ENCODE measurements at places on chromosomes 7 and 10.

DNA sequence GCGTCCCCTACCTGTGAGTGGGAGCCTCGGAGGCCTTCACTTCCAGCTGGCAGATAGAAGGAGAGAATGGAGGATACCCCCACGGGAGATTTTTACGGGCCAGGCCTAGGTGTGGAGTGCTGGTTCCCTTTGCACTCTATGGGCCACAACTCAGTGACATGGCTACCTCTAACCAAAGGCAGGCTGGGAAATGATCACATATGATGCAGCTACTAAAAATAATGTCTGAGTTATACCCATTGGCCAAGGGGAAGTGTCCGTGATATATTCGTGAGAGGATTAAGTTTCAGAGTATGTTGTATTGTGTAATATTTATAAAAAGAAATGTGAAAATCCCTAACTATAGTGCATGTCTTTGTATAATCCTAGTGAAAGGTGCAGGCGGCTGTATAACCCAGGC, 13.5 kb upstream of the HIPK2 start:
- no peak for DNase-seq

DNA sequence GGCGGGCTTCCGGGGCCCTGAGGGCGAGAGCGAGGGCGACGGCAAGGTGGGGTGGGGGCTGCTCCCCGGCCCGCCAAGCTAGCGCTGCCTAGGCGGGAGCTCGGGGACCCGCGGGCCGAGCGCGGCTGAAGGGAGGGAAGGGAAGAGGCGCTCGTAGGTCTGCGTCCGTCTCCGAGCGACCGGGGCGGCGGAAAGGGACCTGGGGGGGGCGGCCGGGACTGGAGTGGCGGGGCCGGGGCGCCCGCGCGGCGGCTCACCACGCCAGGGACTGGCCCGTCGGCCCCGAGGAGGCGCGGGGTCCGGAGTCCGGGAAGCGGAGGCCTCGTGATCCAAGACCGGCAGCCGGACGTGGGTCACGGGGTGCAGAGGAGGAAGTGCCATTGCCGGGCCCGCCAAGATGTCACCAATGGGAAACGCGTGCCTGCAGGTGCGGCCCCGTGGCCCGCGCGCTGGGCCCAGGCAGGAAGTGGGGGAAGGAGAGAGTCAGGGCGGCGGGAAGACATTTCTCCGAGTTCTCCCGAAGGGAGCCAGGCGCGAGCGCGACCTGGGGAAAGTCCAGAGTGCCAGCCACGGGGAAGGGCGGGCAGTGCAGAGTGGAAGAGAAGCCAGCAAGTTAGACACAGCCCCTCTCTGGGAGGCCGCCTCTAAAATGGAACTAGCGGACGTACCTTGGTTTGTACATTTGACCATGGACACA, 11.9 kb downstream of the HNRNPF start:
- no peak for DNase-seq

- no peak for DNase-seq
Measured at GRCh38 chr7:81414411-81414810, 355.4 kb downstream of the HGF start.

DNA sequence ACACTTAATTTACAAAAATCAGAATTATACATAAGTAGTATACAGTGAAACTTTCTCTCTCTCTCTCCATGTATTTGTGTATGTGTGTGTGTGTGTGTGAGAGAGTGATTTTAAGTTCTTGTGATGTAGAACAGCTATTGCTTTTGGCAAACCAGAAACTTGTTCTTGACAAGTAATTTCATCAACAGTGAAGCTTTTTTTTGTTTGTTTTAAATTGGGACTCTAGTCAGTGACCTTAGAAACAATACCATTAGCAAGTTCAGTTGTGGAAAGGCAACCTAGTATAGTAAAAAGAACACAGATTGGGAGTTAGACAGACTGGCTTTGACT, 319.1 kb downstream of the PTEN start:
- no peak for DNase-seq

- no peak for DNase-seq
Measured at GRCh38 chr7:94908323-94909178, 1.2 kb downstream of the PPP1R9A start.

DNA sequence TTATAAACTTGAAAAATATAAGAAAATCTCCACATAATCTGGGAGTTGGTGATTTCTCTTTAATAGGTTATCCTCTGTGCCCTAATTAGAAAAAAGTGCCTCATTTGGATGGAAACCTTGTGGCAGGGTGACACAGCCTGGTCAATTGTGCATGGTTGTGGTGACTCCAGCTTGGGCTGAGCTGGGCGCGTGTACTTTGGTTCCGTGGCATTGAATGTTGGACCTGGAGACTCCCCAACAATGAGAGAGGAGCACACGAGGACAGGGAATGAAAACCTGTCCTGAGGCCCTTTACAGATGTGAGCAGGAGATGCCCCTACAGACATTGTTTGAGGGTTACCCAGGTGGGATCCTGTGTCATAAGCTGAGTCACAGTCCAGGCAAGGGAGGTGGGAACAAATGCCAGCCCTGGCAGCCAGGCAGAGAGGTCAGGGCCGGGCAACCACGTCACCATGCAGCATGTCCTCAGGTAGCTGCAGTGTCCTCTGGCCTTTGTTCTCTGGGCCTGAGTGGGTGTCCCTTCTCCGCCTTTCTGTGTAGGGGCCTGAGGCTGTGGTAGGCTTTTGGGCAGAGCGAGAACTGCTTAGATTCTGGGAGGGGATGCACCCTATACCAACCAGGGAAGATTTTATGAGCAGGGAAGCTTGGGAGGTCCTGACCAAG, 147.4 kb upstream of the TBX20 start:
- no peak for DNase-seq

DNA sequence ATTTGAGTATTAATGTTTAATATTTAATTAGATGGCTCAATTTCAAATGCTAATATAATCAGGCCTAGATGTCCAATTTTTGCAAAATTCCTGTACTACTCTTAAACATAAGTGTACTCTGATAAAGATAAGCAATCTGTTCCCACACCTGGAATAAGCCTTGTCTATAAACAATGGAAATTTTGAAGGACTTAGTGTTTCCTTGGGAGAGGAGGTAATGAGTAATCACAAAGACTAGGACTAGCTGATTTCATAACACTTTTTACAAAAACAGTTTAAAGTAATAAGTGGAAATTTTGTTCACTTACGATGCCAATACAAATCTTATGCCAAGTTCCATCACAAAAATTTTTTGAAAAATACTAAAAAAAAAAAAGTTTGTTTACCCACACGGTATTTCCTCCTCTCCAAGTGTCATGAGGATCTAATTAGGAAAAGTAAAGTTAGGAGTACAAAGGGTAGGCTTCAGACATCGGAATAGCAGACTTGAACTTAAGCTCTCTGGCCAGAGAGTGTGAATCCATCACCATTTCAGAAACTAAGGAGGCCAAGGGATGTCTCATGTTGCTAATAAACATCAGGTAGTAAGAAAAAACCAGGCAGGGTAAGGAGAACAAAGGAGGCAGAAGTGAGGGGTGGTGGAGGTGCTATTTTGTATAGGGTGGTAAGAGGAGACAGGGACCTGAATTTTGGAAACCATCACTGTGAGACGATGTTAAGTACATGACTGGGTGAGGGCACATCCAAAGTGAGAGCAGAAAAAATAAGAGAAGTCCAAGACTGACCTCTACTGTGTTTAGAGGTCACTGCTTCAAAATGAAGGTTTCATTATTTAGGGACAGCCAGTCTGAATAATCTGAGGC, 61.3 kb downstream of the RAPGEF5 start:
- no peak for DNase-seq

GRCh38 chr10:117647306-117647705, 104.8 kb downstream of the EMX2 start:
- no peak for DNase-seq

GRCh38 chr10:129642427-129642826, 175.4 kb downstream of the MGMT start:
- no peak for DNase-seq

- no peak for DNase-seq
Measured at GRCh38 chr7:274266-274665, 15.7 kb upstream of the FOXL3 start.

DNA sequence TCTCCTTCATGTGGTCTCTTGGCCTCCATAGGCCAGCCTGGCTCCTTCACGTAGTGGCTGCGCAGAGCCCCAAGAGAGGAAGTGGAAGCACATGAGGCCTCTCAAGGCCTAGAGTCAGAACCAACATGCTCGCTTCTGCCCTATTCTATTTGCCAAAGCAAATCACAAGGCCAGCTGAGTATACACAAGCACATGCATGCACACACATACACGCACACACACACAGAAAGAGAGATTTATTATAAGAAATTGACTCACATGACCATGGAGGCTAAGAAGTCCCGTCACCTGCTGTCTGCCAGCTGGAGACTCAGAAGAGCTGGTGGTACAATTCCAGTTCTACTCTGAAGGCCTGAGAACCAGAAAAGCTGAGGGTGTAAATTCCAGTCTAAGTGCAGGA, 64.3 kb upstream of the NRP1 start:
- no peak for DNase-seq

DNA sequence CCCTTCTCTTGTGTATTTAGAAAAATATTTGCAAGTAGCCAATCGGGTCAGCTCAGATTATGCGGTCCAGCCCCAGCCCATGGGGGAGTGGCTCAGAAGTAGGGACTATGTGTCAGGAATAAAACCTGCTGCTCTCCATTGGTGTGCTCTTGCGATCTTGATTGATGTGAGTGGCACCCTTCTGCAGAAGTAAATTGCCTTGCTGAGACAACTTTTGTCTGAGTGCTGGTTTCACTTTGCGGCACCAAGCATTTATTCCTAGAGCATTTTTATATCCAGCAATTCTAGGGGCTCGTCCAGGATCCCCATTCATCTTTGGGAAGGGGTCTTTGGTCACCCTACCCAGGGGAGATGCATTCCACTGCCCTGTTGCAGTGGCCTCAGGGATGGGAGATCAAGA, 26.1 kb upstream of the FAM221A start:
- DNase-seq = no peak

DNA sequence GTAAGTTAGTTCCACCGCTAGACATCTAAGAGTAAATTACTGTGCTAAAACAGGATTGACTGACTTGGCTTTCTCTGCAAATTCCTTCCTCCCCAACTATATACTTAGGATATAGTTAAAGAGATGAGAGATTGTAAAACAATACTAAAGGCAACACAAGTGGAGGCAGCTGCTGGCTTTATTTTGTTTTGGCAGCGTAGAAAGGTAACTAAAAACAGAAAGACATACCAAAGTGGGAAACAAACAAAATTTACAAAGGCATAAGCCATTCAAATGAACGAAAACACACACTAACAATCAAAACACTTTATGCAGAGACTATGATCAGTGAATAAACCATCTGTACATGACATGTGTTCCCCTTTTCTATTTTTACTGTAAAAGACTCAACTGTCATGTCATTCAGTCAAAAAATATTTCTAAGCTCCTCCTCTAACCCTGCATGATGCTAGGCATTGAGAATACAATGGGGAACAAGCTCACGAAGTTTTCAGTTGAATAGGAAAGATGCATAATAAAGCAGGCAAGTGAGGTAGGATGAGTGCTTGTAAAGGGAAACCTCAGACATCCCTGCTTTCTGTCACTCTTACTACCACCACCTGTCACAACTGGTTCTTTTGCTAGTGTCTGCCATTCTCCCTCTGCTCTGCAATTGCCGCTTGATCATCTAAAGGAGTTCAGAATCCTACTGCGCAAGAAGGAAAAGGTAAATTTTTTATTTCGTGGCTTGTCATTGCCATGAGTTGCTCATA, 64.2 kb upstream of the COL1A2 start:
- DNase-seq = no peak

DNA sequence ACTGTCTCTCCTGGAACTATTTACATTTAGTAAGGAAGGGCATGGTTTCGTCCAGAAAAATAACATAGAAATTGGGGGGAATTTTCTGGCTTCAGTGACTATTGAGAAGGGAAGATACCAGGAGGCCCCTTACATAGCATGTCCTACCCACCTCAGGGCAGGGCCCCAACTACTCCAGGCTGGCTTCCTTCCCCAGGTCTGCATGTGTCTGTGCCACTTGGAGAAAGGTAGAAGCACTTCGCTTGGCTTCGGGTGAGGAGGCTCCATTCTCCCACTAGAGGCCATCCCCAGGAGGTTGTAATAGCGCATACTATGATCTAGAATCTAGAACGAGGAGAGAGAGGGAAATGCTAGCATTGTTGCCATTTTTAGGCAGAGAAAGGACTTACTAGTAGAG, 14.7 kb downstream of the LRGUK start:
- no peak for DNase-seq

DNA sequence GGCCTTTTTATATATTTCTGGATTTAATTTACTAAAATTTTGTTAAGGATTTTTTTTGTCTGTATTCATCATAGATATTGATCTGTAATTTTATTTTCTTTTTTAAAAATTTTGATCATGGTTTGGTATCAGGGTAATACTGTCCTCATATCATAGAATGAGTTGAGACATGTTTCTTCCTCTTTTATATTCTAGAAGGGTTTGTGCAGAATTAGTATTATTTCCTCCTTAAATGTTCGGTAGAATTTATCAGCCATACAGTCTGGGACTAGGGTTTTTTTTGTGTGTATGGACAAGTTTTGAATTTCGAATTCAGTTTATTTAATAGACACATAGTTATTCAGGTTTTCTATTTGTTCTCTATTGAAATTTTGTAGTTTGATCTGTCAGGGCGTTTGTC, 54.0 kb downstream of the SHOC2 start:
- DNase-seq = no peak

GRCh38 chr7:106037489-106038176, 74.5 kb downstream of the SYPL1 start:
- no peak for DNase-seq

- DNase-seq = no peak
Measured at GRCh38 chr10:48400129-48400849, 93.8 kb downstream of the MAPK8 start.

- no peak for DNase-seq
Measured at GRCh38 chr7:36861656-36862055, 137.4 kb upstream of the AOAH start.

- DNase-seq = no peak
Measured at GRCh38 chr7:157757211-157757610, 420.4 kb downstream of the DNAJB6 start.

GRCh38 chr10:69633673-69634635, 3.9 kb downstream of the FAM241B start:
- DNase-seq = no peak

DNA sequence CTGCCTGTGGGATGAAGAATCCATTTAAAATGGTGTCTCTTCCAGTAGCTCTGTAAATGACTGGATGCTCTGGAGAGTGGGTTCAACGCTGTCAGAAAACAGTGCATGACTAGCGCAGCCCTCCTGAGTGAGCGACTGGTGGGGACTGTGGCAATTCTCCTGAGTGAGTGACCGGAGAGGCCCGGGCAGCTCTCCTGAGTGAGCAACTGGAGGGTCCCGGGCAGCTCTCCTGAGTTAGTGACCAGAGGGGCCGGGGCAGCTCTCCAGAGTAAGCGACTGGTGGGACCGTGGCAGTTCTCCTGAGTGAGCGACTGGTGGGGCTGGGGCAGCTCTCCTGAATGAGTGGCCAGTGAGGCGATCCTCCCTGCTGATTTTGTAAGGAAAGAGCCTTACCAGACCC, 85.5 kb downstream of the WDR37 start:
- no peak for DNase-seq

GRCh38 chr10:117071286-117072050, 66.5 kb upstream of the SHTN1 start:
- DNase-seq = no peak
